ENCODE measurements at places on chromosomes 6 and 20.
A peak's percentile ranks its signal among the peaks of the same experiment; 100 is the strongest.

DNA sequence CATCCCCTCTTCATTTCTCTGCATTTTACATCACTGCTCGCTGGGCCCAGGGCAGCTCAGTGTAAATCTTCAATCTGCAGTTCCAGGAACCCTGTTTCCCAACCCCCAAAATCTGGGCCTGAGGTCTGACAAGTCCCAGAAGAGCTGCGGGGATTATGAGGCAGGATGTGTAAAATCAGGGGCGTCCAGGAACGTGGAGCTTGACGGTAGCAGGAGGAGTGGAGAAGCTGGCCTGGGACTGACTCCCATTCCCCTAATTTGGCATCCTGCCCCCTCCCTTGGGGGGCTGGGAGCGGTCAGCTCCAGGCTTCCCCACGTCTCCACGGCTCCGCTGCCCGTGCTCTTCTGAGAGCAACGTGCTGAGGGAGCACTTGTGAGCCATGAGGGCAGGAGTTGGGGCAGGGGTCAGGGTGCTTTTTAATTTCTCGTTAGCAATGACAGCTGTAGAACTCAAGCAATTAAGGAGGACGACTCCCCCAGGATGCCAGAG lies 23.4 kb upstream of the VEGFA start:
- no peak for DNase-seq

- no peak for DNase-seq
Observed at GRCh38 chr6:8743170-8743745, 307.9 kb upstream of the SLC35B3 start.

- no peak for DNase-seq
Observed at GRCh38 chr6:126039284-126039683, 52.9 kb downstream of the TRMT11 start.

DNA sequence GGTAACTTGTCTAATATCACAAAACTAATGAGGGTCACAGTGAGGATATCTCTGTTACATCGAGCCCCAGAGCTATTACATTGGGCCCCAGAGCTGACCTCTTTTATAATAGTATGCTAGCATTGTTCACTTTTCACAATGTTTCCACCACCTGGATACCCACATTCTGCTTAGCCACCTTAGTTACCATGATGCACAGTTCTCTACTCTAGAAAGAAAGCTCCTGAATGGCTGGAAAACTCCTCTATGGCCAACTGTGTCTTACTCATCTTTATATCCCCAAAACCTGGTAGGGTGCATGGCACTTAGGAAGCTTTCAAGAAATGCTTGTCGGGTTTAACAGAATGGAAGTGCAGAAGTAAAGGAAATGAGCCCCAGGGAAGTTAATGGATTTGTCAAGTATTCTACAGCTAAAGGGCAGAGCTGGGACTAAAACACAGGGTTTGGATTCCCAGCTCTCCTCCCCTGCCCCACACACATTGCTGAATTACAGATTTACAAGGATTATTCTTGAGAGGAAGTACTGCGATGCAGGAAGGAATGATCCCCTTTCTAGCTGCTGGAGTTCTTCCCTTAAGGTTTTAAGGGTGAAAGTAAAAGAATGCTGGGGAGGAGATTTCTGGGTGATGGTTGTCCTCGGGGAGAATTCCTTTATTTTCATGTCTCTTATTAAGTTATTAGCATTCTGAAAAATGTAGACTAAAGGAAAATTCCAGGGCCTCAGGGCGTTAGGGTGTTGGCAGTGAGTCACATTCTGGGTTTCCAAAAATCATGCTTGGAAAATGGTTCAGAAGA lies 16.1 kb upstream of the HINT3 start:
- no peak for DNase-seq

- DNase-seq: no peak
Observed at GRCh38 chr6:37761554-37762271, 57.8 kb upstream of the ZFAND3 start.

DNA sequence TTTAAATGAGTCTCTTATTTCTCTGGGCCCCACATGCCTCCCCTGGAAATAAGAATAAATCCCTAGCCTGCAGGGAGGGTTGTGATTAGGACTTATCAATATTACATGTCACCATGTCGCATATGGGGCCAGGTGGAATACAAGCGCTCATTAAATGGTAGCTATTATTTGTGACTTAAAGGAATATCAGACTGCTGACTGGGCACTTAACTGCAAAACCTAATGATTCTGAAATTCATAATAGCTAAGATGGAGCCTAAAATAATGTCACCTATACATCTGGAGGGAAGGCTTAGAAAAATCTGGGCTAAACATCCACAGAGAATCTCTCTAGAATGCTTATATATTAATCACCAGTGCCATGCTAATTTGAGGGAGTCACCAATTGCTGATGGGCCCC lies 106.5 kb downstream of the LRFN2 start:
- DNase-seq: no peak

GRCh38 chr20:51473771-51474170 lies 68.7 kb downstream of the NFATC2 start:
- no peak for DNase-seq

GRCh38 chr6:43273707-43274106 lies 24.4 kb upstream of the SLC22A7 start:
- DNase-seq: no peak

- DNase-seq: peak; percentile 8
Observed at GRCh38 chr20:45300961-45301360, 5.7 kb upstream of the RBPJL start.

DNA sequence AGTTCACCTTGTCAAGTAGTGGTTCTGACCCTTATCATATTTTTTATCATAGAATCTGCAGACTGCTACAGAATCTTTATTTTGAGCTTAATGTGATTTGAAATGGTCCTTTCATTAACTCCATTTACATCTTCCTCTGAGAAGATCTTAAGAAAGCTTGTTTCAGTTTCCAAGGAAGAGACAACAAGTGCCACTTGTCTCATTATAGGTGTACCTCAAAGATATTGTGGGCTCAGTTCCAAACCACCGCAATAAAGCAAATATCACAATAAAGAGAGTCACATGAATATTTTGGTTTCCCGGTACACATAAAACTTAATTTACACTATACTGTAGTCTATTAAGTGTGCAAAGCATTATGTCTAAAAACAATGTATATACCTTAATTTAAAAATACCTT lies 66.4 kb upstream of the ATXN1 start:
- DNase-seq: no peak

GRCh38 chr20:37643400-37643799 lies 50.4 kb upstream of the CTNNBL1 start:
- DNase-seq: no peak

- peak; percentile 43 for DNase-seq
Observed at GRCh38 chr20:50471231-50471630, 39.0 kb upstream of the PTPN1 start.

DNA sequence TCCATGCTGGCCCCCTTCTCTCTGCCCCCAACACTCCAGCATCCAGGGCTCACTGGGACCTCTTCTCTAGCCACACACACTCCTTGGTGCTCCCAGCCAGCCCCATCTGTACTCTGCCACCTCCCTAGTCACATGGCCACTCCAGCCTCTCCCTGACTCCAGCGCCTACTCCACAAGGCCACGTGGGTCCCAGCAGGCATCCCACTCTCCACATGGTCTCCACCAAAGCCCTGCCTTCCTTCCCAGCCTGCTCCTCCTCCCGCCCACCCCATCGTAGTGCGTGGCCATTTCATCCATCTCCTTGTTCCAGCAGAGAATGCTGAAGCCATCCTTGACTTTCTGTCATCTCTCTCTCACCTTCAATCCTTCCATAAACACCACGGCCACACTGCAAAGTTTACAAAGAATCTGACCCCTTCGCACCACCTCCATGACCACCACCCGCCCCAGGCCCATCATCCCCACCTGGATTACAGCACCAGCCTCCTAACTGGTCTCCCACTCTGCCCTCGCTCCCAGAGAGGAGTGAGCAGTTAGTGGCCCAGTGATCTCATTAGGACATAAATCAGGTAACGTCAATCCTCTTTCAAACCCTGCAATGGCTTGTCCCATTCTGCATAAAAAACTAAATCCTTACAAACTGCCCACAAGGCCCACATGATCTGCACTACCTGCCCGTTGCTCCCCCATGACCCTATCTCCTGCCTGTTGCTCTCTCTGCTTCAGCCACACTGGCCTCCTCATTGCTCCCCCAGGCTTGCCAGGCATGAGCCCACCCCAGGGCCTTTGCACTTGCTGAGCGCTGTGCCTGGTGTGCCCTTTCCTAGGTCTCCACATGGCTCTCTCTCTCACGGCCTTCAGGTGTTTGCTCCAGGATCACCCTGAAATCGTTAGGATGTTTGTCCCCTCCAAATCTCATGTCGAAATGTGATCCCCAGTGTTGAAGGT lies 96.2 kb downstream of the GRM4 start:
- no peak for DNase-seq

DNA sequence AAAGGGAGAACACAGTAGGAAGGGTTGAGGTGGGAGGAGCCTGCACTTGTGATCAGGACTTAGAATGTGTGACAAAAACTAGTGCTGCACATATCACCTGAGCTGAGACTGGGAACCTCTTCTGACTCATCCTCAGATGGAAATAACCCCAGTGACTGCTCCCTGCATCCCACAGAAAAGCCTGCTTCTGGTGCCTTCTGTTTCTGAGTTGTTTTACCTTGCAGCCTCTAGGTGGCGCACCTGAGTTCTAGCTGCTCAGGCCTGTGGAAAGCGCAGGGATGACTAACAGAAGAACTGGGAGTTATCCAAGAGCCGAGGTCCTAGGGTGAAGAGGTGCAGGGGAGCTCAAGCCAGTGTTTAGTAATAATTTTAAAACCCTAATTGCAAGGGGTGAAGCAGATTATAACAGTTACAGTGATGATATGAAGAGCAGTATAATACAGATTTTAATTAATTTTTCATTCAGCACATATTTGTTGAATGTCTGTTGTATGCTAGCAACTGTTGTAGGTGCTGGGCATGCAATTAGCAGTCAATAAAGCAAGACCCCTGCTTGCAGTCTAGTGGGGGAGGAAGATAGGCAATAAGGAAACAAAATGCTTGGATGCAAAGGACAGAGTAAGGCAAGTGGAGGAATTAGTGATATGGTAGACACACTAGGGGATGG lies 302.5 kb downstream of the DHX35 start:
- peak; percentile 6 for DNase-seq

GRCh38 chr6:54286141-54286540 lies 22.1 kb upstream of the TINAG start:
- no peak for DNase-seq

DNA sequence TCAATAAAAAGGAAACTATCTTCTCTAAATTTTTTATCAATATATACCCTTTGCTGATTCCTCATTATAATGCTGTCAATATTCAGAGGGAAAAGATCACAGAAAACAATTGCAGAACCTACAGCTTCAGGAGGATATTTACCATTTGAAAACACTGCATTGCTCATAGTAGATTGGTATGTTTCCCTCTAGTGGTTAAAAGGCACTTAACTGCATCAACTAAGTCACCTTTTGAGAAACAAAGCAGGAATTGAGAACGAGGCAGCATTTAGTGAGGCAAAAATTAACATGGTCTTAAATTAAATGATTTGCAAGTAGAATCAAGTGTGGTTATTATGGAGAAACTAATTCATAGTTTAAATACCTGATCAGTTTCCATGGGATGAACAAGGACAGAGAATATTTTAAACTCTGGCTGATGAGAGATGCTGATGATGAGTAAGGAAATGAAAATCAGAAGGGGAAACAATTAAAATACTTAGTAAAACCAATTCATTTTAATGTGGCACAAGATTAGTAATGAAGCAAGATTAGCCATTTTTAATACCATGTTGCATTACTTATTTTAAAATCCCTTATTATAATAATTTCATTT lies 642.1 kb downstream of the EPHA7 start:
- DNase-seq: peak; percentile 60

- no peak for DNase-seq
Observed at GRCh38 chr6:142031035-142031434, 101.7 kb upstream of the GJE1 start.

DNA sequence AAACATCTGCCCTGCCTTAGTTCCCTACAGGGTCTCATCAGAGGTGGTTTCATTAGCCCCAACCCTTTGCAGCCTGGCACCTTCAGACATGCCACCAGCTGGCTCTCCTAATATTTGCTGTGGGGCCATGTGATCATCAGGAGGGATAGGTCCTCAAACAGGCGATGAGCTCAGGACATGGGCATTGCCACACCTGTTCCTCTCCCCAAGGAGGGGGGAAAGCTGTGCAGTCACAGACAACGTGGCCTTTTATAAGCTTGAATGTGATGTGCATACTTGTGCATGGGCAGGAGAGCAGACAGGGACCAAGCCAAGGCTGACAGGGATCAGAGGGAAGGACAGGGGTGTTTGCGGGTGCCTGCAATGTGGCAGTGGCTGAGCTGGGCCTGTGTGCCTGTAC lies 78.8 kb upstream of the ZNFX1 start:
- peak; percentile 79 for DNase-seq

- DNase-seq: no peak
Observed at GRCh38 chr6:119965008-119965407, 615.4 kb upstream of the MAN1A1 start.

GRCh38 chr20:50359607-50360217 lies 150.5 kb upstream of the PTPN1 start:
- DNase-seq: no peak

DNA sequence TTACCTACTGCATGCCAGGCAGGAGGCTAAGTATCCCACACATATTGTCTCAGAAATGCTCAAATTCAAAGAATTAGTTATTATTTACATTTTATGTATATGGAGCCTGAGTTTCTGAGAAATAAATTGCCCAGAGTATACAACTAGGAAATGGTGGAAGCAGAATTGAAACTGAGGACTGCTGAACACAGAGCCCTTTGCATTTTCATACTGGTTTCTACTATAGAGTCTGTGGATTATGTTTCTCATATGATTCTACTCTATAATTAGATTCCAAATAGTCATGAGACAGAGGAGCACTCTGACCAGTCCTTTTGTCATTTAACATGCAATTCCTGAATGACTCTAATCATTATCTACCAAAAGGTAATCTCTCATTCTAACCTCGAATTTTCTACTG lies 254.3 kb downstream of the LMBRD1 start:
- DNase-seq: no peak

DNA sequence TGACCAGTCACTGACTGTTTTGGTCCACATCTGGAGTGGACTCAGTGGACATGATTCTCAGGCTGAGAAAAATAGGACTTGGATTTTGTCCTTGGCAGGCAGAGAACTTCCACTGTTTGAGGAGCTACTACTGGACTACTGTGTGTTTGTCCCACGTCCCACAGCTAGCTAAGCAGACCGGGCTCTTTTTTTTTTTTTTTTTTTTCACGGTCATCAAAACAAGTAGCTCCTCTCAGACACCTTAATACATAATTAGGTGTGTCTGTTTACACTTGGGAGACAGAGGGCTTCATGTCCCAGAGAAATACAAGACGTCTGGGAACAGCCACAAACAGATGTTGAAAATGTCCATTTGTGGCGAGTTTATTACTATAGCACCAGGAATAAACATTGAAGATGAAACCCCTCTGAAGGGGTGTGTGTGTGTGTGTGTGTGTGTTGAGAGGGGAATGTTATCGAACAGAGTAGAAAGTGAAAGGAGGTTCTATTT lies 155.0 kb upstream of the SUPT3H start:
- no peak for DNase-seq
